ENCODE measurements at places on chromosomes 1 and 21.

DNA sequence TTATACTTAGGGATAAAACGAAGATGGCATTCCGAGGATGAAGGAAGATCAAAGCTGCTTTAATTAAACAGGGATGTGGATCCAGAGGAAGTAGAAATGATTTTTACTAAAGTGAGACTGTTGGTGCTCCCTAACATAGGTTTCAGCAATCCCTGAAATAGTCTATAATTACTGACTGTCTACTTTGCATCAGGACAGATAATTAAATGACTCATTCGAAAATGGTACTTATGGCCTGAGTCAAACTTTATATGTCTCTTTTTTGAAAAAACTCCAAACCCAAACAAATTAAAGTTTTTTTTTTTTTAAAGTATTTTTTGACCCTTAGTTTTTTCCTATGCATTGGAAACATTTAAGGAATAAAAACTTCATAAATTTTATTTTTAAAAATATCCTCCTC lies 90.3 kb downstream of the LYST start:
- no peak for DNase-seq

DNA sequence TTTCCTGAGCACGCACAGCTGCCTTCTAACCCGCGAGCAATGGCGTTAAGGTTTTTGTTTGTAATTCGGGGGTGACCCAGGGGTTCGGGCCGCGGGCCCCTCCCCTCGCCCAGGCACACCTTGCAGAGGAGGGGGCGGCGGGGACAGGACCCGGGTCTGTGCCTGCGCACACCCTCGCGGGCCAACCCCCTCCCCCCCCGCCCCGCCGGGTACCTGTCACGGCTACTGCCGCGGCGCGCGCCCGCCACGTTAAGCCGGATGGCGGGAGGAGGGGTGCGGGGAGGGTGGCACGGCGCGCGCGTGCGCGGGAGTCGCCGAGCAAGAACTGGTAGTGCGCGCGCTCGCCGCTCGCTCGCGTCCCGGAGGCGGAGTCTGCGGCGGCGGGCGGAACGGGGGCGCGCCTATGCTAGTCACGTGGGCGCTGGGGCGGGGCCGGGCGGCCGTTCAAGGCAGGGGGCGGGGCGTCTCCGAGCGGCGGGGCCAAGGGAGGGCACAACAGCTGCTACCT lies at the start of gene TPTE:
Gene TPTE (plus strand): TSS at position 493 of the 508 bp plus-strand sequence. CDS start 17,141 bp downstream, outside the sequence.
- DNase-seq = no peak

DNA sequence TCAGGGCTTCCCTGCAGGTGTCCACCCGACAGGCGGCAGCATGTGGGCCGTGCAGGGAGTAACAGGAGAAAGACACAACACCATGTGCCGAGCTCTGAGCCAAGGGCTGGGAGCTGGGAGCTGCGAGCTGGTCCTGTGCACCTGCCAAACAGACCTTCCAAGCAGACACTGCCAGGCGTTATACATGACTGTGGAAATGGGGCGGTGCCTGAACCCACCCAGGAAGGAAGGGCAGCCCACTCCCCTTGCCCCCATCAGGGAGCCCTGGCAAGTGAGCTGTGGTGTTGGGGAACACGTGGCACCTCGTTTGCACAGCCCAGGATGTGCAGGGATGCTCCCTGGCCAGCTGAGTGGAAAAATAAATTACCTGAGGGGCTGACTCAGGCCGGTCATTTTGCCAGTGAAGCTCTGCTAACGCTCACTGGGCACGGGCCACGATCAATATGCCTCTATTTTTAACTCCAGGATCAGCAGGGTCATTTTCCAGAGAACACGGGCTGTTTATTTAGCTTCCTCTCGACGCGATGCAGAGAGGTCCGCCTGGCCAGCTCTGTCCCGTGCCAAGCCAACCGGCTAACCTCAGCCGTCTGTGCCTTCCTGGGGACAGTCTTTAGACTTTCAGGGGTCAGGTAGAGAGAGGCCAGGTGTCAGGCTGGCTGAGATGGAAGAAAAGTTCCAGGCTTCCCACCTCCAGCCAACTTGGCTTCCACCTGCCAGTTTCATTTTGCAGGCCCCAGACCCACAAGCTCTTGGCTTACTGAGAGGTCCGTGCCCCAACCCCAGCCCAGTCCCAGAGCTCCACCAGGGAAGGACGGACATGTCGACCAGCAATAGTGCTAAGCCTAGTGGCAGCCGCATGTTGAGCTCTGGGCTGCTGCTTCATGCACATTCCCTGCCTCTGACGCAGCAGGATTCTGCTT lies 196.7 kb upstream of the VAMP3 start:
- DNase-seq = no peak

GRCh38 chr1:245290836-245291235 lies 136.1 kb downstream of the KIF26B start:
- DNase-seq = no peak

GRCh38 chr1:1035291-1035943 lies 15.5 kb downstream of the AGRN start:
- no peak for DNase-seq

GRCh38 chr1:6359216-6360116 lies 34.1 kb downstream of the ACOT7 start:
- peak; percentile 50 for DNase-seq

DNA sequence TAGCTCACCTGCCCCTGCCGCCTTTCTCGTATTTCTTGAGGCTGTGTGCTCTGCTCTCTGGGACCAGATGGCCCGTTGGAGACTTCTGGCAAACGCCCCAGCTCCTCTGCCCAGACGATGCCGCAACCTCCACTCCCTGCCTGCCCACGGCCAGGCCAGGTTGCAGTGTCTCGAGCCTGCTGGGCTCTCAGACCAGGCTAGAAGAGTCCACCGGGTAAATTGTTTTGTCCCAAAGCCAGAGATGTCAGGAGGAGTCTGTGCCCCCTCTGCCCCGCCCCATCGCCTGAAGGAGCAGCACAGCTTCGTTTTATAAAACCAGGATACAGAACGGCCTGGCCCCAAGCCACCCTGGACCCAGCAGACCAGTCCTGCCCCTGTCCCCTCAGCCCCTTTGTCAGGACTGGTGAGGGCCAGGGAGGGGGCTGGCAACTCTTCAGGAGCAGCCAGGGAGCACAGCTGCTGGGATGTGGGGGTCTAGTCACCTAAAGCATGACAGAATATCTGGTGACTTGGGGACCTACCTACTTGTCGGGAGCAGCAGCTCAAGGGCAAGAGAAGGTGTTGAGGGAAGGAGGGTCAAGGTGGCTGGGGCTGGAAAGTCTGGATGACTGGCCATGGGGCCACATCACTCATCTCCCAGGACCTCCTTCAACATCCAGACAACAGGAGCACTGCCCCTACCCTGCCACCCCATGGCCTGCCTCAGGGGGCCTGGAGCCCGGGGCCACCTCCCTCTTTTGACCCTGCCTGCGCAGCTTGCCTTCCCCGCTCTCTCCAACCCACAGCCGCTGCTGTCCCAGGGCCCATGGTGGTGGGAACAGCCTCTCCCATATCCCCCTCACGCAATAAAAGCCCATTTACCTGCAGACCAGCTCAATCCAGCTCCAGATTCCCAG lies 33.9 kb upstream of the LBR start:
- DNase-seq = no peak

DNA sequence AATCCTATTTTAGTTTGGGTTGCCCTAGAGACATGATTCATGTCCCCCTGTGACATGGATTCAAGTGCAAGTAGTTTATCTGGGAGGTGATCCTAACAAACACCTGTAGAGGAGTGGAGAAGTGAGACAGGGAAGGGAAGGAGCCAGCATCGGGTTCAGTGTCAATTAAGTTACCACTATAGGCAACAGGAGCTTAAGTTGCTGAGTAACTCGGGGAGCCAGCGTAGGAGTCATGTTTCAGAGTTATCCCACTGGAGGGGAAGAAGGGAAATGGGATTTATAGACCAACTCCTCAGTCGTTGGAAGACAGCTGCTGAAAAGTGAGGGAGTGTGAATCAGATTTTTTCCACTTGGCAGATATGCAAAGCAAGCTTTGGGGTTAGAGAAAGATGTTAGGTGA lies 54.9 kb downstream of the SLC30A7 start:
- DNase-seq = no peak

DNA sequence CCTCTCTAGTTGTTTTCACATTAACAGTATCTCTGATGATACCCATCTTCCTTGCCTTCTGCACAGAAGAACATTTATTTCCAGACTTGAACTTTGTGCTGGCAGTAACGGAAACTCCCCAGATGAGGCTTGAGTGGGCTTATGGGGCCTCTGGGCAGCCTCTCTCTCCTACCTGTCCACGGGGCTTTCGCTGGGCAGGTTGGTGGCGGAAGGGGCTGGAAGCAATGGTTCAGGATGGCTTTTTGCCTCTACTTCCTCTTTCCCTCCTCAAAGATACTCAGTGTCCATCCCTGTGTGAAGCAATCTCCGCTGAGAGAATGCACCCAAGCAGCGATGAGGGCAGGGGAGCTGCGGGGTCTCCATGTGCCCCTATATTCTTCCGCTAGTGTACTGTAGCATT lies 348.2 kb downstream of the HLX start:
- DNase-seq = no peak

GRCh38 chr1:111719674-111720132 lies 19.5 kb downstream of the INKA2 start:
- DNase-seq = no peak

DNA sequence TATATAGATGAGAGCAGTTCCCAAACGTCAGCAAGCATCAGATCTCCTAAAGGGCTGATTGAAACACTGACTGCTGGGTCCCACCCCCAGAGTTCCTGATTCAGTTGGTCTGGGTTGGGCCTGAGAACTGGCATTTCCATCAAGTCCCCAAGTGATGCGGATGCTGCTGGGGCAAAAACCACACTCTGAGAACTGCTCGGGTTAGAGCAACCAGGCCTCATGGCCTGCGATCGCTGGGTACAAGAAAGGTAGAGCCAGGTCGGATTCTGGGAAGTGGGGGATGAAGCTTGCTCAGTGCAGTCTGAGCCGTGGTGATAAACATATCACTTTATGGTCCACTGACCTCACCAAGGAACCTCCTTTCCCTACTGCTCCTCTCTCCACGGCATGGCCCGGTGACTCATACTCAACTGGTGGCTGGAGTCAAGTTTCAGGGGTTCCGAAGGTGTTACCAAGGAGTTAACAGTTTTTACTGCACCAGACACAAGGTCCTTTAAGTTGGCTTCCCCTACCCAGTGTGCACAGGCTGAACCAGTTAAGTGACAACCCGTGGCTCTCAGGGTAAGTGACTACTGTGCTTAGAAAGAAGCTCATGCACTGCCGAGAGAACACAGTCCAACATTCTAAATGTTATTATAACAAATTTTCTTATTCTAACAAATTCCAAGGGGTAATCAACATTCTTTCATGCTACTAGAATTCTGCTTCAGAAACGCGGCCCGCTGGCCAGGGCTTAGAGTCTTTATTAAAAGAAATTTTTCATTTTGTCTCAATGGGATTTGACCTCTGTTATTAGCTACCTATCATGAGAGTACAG lies 153.5 kb downstream of the TGFBR3 start:
- peak; percentile 43 for DNase-seq

DNA sequence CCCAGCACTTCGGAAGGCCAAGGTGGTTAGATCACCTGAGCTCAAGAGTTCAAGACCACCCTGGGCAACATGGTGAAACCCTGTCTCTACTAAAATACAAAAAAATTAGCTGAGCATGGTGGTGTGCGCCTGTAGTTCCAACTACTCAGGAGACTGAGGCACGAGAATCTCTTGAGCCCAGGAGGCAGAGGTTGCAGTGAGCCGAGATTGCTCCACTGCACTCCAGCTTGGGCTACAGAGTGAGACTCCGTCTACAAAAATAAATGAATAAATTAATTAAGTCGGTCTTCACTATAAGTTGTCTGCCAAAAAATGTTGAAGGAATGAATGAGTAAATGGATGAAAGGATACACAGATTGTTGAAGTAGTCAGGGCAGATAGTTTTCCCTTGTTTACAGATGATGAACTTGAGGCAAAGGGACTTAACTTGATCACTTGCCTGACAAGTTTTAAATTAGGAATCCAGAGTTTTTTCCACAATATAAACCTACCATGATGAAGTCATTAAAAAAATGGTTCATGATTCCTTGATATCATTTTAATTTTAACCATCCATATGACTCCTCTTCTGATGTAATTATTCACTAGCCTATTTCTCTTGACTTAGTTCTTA lies 130.8 kb downstream of the TLR5 start:
- no peak for DNase-seq

- DNase-seq = no peak
Observed at GRCh38 chr21:32207406-32207716, 71.5 kb downstream of the MIS18A start.

GRCh38 chr1:61337981-61338848 lies 255.9 kb downstream of the NFIA start:
- peak; percentile 62 for DNase-seq

GRCh38 chr1:89407360-89407759 lies 43.5 kb downstream of the GBP6 start:
- no peak for DNase-seq

- DNase-seq = no peak
Observed at GRCh38 chr1:3014050-3014440, 7.2 kb upstream of the ACTRT2 start.

- DNase-seq = peak; percentile 32
Observed at GRCh38 chr1:107877092-107877491, 87.9 kb downstream of the VAV3 start.

GRCh38 chr1:10387677-10388386 lies 11.0 kb upstream of the PGD start:
- DNase-seq = peak; percentile 42

- DNase-seq = no peak
Observed at GRCh38 chr1:206112600-206113301, 4.4 kb downstream of the AVPR1B start.

DNA sequence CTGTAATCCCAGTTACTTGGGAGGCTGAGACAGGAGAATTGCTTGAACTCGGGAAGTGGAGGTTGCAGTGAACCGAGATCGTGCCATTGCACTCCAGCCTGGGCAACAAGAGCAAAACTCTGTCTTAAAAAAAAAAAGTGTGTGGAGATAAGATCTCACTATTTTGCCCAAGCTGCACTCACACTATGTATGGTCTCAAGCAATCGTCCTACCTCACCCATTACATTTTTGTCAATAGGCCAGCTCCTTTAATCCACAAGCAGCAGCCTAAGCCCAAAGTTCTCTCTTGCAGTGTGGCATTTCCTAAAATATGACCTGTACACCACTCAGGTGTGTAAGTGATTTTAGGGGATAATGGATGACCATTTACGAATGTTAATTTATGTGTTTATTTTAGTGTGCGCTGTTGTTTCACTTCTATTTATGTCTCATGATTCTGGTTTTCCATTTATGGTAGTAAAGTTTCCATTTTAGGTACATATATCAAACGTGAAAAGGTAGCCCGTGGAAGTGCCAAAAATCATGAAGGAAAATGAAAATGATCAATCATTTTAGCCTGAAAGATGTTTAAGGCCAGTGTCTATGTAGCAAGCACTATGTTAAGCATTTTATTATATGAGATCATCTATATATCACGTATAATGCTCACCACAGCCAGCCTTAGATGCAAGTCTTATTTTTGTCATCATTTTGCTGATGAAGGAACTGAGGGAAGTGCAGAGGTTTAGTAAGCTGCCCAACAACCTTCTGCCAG lies 5.6 kb downstream of the LCK start:
- DNase-seq = no peak

- no peak for DNase-seq
Observed at GRCh38 chr1:197526736-197527371, 248.4 kb downstream of the DENND1B start.

All from AG09319 (cell line).